ENCODE measurements at places on chromosomes 2 and 18. TPM values are rescaled to one million over a fixed set of nuclear protein-coding genes. Genes with fewer than 3 reads are reported as not detected.

- DNase-seq = no peak
These were observed 118.8 kb downstream of the ZNF532 start for GRCh38 chr18:58983260-58984155.

DNA sequence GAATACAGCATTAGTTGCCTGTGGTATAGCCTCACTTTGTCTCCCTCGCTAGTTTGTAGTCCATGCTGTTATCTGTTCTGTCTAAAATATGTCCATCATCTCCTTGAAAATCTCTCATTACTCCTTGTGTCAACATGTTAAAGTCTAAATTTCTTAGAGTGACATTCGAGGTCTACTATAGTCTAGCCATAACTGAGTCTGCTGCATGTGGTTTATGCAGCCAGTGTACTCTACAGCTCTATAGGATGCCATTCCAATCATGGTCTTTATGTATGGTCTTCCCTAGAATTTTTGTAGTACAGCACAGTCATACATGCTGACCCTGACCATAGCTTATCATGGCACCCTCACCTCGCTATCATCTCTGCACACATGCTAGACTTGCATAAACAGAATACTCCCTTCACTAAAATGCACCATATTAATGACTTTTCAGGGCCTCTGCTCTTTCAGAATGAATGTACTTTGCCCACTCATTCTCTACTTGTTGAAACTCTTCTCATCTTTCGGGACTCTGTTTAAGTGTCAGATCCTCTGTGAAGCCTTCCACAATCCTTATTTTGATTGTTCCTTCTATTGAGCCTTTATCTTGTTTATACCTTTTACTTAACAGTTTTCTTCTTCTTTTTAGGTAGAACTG lies 12.8 kb downstream of the TANK start:
- DNase-seq = no peak

GRCh38 chr18:57579934-57580333 lies 6.6 kb downstream of the FECH start:
- DNase-seq = no peak

DNA sequence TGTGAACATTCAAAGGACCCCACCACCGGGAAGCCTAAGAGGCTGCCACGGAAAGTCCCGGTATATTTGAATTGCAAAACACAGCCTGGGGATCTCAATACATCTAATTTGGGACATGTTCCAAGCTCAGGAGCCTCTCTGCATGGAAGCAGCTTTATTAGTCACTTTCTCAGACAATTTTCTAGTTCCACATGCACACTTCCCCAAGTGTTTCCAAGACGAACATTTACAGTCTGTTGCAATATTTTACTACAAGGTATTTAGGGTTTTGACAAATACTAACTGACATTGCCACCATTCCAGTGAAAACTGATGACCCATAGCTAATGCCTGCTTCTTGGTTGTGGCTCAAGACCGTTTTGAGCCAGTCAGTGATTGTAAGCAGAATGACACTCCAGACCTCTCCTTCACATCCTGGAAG lies 145.3 kb downstream of the NCKAP5 start:
- DNase-seq = no peak

DNA sequence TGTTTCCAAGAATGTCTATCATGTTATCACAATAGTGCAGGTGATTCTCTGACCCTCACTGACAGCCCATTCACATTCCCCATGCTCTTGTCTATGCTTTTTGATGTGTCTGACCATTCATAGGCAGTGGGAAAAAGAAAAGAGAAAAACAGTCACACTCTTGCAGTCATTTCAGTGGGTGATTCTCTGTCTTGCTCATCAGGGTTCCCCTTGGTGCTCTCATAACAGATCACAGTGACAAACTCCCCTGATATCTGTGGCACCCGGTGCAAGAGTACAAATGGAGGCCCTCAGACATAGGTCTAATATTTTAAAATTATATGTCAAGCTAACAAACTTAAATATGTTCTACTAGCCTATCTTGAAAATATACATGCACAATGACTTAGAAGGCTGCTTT lies 72.7 kb upstream of the PPP1CB start:
- no peak for DNase-seq

DNA sequence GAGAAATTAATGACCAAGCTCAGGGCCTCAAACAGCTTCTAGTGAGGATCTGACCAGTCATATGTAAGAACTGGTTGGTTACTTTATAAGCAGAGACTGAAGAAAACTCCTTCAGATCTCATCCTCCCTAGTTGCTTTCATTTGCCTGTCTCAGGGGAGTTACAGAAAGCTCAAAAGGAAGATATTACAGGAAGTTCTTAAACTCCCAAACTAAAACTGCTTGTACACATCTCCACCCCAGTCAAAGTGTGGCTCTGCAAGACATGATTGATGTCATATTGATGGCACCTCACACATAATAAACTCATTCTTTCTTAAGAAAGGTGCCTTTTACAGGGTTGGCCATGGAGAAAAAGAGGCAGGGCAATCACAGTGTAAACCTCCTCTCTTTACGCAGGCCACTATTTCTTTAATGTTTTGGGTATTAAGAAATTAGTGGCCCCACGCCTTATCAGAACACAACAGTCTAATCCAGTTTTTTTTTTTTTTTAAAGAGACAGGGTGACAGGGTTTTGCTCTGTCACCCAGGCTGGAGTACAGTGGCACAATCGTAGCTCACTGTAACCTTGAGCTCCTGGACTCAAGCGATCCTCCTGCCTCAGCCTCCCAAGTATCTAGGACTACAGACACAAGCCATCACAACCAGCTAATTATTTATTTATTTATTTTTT lies 62.6 kb upstream of the STK17B start:
- DNase-seq = no peak

DNA sequence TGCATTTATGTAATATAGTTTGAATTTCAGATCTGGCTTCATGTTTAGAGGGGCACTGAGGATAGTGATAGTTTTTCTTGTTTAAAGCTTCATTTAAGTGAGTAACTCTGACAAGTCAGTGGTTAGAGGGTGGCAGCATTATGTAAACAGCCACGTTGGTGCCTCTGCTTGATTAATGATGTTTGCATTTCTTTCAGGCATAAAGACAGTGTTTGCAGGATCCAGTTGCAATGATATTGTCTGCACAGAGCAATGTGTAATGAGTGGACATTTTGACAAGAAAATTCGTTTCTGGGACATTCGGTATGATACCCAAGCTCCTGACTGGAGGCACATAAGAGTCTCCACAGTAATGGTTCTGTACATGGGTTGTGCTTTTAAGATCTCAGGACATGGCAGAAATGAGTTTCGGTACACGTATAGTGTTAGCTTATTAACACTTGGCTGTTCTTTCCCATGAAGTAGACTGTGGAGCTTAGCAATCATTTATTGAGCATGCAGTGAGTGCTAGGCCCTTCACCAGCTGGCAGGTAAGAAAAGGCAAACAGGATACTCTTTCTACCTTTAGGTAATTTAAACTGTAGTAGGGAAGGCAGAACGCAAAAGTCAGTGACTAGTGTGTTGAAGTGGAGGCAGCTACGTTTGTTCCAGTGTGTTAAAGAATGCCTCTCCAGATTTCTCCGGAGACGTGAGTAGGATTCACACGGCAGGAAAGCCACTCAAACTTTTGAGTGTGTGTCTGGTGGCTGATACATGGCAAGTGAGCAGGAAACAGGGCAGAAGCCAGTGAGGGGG lies 17.4 kb upstream of the SAG start:
- no peak for DNase-seq

GRCh38 chr18:73666772-73667171 lies 480.9 kb downstream of the FBXO15 start:
- no peak for DNase-seq

- DNase-seq = no peak
These were observed 265.3 kb downstream of the PAX3 start for GRCh38 chr2:222033541-222033940.

DNA sequence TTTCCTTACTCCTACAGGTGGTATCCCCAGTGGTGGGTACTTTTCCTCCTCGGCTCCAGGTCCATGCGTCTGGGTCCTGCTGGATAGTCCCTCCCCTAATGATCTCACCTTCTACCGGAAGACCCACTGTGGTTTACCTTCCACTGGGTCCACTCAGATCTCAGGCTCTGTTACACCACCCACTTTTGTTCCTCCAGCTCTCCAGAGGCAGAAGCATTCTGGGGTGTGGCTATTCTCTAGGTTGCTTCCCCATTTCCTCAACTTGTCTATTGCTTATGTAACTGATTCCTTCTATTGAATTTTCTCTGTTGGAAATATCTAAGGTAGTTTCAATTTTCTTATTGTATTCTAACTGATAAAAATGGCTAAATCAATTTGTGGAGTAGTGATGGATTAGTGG lies 87.6 kb upstream of the GALNT5 start:
- DNase-seq = no peak

GRCh38 chr18:44771572-44771955 lies 90.9 kb downstream of the SETBP1 start:
- no peak for DNase-seq

- no peak for DNase-seq
These were observed 261.7 kb upstream of the HDAC4 start for GRCh38 chr2:239662413-239663120.

GRCh38 chr2:172962824-172963223 lies 112.8 kb upstream of the MAP3K20 start:
- DNase-seq = no peak

DNA sequence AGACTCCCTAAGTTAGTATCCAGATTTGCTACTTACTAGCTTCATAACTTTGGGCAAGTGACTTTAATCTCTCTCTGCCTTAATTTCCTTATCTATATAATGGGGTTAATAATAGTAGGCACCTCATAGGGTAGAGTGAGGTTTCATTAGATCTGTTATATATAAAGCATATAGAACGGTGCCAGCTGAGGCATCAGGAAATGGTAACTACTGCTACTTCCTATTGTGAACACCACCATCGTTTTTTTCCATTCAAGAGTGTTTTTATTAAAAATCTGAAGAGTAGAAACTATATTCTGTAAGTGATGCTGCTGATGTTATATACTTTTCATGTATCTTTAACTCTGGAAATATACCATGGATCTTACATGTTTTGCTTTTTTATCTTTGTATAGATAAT lies 44.3 kb downstream of the MALT1 start:
- DNase-seq = no peak

GRCh38 chr2:144165599-144166250 lies 354.2 kb downstream of the ZEB2 start:
- DNase-seq = no peak

DNA sequence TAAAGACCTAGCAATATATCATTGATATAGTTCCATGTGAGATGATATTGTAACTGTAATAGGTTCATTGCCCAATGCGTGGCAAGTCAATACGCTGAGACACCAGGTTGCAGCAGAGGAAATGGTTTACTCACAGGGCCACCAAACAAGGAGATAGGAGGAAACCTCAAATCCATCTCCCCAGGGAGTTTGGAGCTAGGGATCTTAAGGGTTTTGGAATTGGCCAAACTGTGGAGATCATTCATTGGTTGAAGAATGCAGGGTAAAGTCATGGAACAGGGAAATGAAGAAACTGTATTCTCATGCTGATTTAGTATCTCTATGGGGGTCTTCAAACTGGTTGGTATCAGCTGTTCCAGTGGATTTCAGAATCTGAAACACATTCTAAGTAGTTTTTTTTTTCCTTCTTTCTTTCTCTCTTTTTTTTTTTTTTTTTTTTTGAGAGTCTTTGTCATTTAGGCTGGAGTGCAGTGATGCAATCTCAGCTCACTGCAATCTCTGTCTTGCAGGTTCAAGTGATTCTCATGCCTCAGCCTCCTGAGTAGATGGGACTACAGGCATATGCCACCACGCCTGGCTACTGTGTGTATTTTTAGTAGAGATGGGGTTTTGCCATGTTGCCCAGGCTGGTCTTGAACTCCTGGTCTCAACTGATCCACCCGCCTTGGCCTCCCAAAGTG lies 30.7 kb upstream of the PPM1B start:
- DNase-seq = peak; percentile 52

GRCh38 chr2:125085904-125086303 lies 1060.8 kb downstream of the CNTNAP5 start:
- no peak for DNase-seq

DNA sequence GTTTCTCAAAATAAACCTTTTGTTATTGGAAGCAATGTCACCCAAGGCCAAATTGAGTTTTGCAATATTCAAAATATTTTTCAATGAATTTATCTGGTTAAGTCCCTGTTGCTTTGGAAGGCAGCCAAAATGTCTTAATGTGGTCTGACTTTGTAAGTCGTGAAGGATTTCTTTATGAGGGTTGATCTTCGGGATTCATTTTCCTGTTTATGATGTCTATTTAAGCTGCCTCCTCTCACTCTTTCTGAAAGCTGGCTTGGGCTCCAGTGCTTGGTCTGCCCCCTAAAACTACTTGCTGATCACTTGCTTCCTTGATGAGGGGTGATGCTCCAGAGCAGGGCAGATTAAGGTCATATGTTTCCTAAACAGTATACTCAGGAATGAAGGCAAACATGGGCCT lies 141.1 kb downstream of the ANTXR1 start:
- DNase-seq = no peak

- no peak for DNase-seq
These were observed 17.2 kb upstream of the ATG16L1 start for GRCh38 chr2:233234264-233234663.

DNA sequence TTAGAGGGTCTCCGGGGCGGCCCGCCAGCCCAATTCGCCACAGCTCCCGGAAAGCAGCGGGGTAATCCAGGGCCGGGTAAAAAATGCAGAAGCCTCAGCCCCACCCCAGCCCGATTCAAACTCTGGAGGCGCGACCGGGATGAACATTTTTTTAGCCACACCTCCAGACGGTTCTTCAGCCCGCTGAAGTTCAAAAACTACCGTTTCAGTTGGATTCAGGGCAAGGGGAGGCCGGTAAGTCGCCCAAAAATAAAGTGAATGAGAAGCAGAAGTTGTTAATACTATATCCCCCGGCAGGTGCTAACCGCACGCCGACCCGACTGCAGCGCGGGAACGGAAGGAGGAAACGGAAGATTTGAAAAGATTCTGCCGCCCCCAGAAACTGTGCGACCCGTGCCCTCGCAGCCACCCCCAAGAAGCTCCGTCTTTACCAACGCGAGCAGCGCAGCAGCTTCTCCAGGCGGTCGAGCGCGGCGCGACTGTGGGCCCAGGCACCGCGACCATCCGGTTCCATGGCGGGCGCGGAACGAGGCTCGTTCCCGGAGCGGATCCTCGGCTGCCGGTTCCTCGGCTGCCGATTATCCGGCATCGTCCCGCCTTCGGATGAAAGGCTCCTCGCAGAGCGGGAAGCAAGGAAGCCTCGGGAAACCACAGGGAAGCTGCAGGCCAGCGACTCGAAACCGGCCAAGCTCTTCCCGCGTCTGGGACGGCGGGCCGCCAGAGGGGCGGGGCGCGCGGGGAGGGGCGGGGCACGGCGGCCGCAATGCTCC lies at the start of gene BARD1:
TSS of gene BARD1 (minus strand) at position 703 of the 770 bp plus-strand sequence. CDS start at position 589, 114 bp downstream.
- DNase-seq = peak; percentile 65

LRATD1 gene
- total RNA-seq = 1.3 TPM

MPP4 gene
- total RNA-seq = not detected

CNDP2 gene
- total RNA-seq = 60.2 TPM

ATL2 gene
- 119 TPM for total RNA-seq

HOXD3 gene
- not detected for total RNA-seq

NAT8 gene
- not detected for total RNA-seq

DOK1 gene
- 6.9 TPM for total RNA-seq

KLHL29 gene
- total RNA-seq = 6.2 TPM

FZD7 gene
- total RNA-seq = 103 TPM

MAB21L4 gene
- total RNA-seq = not detected

NRP2 gene
- 92.4 TPM for total RNA-seq

CRYGD gene
- 5.5 TPM for total RNA-seq

ACSL3 gene
- total RNA-seq = 108 TPM

B3GNT7 gene
- total RNA-seq = 52.9 TPM

Data from H7 (cell line).